NCI-H187 (cell line): ENCODE measurements at places on chromosomes 7 and 10.
A peak's percentile ranks its signal among the peaks of the same experiment; 100 is the strongest.

GRCh38 chr7:155863721-155864151, 51.5 kb upstream of the SHH start:
- no peak for DNase-seq

DNA sequence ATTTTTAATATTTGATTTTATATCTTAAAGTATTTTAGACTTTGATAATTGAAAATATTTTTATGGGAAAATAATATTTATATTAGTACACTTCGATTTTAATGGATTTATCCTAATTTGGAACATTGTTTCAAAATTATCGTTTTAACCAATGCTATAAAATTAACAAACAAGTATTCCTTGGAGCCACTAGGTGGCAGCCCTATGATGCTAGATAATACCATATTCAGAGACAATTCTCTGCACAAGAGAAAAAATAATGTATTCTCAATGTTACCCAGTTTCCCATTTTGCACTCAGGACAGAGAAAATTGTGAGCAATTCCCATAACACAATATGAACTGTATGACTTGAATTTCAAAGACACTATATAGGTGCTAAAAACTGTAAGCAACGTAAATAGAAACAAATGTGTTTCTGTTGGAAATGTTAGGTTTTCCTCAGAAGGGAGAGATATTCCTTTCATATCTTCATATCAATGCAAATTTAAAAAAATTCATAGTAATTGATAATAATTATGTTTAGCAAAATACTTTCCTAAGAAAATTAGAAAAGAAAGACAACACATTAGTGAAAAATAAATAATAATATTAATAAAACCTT, 237.8 kb downstream of the SEMA3E start:
- peak; percentile 24 for DNase-seq

DNA sequence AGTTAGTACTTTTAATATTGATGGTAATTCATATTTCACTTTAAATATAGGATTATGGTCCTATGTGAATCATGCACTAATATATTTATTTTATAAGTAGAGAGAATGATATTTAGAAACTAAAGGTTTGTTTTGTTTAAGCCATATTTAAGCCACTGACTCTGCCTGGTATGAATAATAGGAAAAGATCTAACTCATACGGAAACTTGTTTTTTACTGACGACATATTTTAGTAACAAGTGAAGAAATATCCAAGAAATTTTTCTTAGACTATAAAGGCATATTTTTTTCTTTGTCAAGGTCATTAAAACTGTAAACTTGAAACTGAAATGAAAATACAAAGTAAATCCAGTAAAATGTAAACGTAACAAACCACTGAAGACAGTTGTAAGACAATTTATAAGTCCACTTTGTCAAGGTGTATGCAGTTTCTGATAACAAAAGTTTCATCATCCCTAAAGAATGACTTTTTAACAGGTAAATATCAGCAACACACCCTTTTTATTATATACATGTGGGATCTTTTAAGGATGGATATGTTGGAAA, 147.1 kb downstream of the PHF14 start:
- DNase-seq, result no peak

- DNase-seq, result no peak
Observed at GRCh38 chr10:64093946-64094535, 572.8 kb downstream of the REEP3 start.

GRCh38 chr7:70489813-70490212, 642.1 kb upstream of the GALNT17 start:
- DNase-seq, result no peak

DNA sequence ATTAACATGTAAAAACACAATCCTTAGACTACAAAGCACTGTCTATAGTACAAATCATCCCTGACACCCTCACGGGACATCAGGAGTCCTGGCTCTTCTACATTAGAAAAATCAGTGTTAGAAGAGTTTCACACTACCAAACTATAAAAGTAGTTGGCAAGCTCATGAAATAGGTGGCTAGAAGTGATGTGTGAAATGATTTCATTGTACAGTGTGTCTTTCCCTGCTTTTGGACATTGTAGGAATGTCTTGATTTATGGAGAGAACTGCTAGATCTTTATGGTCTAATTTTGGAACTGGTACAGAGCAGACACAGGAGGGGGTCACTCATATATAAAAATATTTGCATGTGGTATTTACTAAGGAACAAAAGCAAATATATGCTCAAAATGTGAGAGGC, 33.2 kb downstream of the SEMA3A start:
- no peak for DNase-seq

DNA sequence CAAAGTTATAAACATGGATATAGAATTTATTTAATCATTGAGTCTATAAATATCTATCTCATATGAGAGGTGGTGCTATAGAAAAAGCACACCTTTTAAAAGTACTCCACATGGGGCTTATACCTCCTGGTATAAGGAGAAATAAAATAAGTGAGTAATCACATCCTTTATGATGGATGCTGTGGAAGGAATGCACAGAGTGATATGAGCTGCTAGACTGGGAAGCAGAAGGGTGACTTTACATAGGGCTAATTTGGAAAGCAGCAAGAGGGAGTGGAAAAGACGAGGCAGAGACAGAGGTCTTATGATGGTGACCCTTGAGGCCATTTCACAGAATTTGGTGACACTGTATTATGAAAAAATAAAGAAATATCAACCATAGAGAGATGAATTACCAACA, 59.4 kb upstream of the AHR start:
- DNase-seq, result no peak

DNA sequence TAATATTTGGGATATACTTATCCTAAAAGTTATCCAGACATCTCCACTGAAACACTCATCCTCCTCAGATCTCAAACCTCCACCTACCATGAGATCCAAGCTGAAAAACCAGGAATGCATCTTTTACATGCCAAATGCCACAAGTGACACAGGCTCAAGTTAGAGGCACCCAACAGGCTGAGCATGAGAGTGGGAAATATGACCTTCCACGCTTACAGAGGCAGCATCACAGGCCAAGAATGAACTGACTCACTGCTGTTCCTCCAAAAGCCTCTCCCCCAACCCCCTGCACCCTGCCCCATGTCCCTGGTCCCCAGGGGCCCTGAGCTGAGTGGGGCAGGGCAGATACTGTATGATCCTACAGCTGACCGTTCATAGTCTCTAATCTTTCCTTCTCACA, 4.8 kb upstream of the MTPAP start:
- no peak for DNase-seq

DNA sequence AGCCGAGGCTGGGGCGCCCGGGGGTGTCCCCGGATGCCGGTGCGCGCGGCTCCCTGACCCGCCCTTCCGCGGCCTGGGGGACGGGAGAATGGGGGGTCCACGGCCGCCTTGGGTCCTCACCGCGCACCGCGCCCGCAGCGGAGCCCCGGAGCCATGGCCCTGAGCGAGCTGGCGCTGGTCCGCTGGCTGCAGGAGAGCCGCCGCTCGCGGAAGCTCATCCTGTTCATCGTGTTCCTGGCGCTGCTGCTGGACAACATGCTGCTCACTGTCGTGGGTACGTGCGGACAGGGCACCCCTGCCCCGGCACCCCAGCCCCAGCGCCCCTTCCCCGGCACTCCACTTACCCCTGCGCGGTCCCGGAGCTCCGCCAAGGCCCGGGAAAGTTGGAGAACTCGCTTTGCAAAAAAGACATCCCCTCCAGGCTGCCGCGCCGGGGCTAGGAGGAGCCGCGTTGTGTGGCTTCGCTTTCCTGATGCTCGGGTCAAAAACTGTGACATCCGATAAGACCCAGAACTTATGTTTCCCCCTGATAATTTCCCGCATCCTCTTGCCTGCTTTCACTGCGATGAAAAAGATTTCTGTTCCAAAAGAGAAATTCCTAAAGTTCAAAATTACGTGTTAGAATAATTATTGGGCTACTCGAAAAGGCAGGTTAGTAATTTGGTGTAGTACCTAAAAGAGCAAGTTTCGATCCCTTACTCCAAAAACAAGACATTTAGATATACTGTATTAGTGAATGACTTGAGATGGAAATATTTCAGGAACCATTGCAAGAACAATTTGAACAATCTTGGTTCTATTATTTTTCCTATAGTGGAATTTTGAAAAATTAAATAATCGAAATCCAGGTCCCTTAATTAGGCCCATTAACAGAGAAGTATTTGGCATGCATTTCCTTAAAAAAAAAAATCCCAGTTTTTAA, 888 bp downstream of the SLC18A2 start:
- no peak for DNase-seq

DNA sequence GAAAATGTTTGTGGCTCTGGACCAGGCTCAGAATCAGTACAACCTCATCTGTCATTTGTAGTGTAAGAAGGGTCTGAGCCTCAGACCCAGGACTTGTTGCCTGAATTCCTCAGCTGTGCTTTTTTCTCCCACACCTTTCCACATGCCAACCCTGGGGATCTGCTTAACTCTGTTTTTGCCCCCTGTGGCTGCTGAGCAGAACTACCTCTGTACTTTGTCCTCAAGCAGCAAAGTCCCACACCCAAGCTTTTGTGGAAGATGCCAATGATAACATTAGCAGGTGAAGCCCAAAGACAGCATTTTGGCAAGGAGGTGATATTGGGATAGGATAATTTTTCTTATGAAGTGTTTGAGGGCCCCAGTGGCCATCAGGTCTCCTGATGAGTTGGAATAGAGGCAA, 5.8 kb upstream of the CYP2C18 start:
- DNase-seq, result no peak

- DNase-seq, result no peak
Observed at GRCh38 chr10:132507409-132507955, 30.1 kb upstream of the INPP5A start.

DNA sequence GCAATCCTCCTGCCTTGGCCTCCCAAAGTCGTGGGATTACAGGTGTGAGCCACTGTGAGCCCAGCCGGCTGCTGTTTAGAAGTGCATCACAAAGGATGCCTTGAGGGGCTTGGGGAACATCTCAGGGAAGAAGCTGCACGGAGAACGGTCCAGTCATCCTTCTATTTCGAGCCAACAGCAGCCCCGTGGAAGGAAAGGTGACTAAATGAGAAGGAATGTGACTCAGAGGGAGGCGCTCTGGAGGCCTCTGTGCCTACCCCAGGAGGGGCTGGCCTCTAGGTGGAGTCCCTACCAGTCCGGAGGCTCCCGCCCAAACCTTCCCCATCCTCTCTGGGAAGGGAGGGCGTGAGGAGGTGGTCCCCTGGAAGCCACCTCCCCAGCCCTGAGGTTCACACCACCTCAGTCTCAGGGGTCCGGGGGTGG, 76.2 kb downstream of the CTBP2 start:
- DNase-seq, result no peak

GRCh38 chr10:92855560-92855959, 7.2 kb downstream of the EXOC6 start:
- DNase-seq, result no peak

DNA sequence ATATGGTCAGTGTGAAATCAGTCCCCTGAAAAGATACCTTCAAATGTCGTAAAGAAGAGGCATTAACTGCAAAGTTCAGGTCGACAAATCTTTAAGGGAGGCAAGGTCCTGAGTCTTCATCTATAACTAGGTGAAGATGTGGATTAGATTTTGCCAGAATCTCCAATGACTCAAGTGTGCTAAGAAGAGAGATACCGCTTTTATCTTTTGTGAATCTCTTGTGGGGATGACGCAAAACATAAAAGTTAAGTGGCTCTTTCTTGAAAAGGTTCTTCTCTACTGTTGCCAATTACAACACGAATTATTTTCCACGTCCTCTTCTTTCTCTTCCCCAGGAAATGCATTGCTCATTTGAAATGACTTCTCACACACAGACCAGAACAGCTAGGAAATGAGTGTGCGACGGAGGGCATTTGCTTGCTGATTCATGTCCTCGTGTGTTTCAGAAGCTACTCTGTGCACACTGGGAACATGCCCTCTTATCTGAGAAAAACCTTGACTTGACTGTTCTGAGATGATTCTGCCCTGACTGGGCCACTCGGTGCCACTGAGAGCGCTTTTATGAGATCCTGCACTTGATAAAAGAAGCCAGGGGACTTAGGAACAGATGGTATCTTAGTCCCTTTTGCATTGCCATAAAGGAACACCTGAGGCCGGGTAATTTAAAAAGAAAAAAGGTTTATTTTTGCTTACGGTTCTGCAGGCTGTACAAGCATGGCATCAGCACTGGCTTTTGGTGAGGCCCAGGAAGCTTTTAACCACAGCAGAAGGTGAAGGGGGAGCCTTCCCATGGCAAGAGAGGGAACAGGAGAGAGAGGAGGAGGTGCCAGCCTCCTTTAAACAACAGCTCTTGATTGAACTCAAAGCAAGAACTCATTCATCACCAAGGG, 169.5 kb upstream of the PFKP start:
- no peak for DNase-seq

GRCh38 chr10:15439341-15439842, 68.3 kb upstream of the FAM171A1 start:
- no peak for DNase-seq

GRCh38 chr7:157151626-157152339, 13.1 kb downstream of the UBE3C start:
- no peak for DNase-seq

DNA sequence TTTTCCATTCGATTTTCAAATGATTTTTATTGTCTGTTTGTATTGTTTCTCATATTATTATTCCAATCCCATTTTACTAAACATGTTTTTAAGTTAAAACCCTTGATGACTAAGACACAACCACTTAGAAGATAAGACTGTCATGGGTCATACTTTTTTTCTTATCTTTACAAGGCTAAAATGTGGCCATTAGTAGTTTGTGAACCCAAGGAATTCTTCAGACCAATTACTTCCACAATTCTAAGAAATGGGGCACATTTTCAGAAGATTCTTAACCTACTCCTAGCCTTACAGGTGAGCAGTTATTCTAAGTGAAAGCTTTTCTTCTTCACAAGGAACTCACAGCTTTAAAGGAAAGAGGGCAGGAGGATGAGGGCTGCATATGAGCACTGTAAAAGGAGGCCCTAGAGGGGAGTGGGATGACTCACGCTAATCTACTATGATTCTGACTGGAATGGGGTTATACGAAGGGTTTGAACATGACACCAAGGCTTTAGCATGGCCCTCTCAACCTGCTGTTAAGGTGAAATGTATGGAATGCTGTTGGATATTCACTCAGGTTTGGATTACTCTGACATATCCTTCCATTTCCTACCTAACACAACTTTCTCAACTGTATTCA, 81.0 kb downstream of the SORCS1 start:
- DNase-seq, result no peak

- no peak for DNase-seq
Observed at GRCh38 chr10:78049851-78050250, 16.2 kb downstream of the RPS24 start.

DNA sequence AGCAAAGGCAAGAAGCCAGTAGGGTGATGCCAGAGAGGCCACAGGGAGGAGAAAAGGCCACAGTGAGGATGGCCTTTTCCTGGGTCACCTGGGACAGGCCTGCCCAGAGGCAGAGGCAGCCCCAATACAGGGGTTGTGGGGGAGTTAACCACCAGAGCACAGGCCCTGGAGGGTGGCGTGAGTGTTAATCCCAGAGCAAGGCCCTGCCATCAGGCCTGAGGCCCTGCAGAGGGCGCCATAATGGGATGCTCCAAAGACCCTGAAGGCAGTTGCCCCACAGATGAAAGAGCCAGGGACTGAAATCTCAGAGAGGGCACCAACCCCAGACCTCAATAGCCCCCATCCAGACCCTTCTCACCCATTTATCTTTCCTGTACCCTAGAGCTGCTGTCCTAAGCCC, 23.9 kb downstream of the SLC13A4 start:
- DNase-seq, result no peak

GRCh38 chr7:158766570-158767281, 62.1 kb upstream of the NCAPG2 start:
- DNase-seq, result no peak

- no peak for DNase-seq
Observed at GRCh38 chr10:30127120-30127541, 67.7 kb upstream of the JCAD start.

- DNase-seq, result no peak
Observed at GRCh38 chr7:93476491-93477344, 97.8 kb downstream of the CALCR start.
